ENCODE measurements at places on chromosomes 16 and 17. TPM values are rescaled to one million over a fixed set of nuclear protein-coding genes. Genes with fewer than 3 reads are reported as not detected.

Gene CA4
- 0.31 TPM for polyA plus RNA-seq

Gene CLEC3A
- polyA plus RNA-seq, result not detected

Gene SPAG9
- 20.7 TPM for polyA plus RNA-seq

Gene SEPHS2
- 25.2 TPM for polyA plus RNA-seq

Gene AANAT
- not detected for polyA plus RNA-seq

GRCh38 chr17:16929757-16930520, 42.0 kb downstream of the TNFRSF13B start:
- no peaks in the 10 kb centered on the region for H3K27me3 ChIP-seq
- no peaks in the 10 kb centered on the region for H3K36me3 ChIP-seq
- H3K27ac ChIP-seq, result no peak overlapping the region

- H3K27ac ChIP-seq, result no peak overlapping the region
- DNase-seq, result no peak
- no peaks in the 10 kb centered on the region for H3K36me3 ChIP-seq
- peak overlapping the region; percentile 56 for H3K4me3 ChIP-seq
These were observed 11.1 kb downstream of the GRB2 start for GRCh38 chr17:75394332-75394918.

DNA sequence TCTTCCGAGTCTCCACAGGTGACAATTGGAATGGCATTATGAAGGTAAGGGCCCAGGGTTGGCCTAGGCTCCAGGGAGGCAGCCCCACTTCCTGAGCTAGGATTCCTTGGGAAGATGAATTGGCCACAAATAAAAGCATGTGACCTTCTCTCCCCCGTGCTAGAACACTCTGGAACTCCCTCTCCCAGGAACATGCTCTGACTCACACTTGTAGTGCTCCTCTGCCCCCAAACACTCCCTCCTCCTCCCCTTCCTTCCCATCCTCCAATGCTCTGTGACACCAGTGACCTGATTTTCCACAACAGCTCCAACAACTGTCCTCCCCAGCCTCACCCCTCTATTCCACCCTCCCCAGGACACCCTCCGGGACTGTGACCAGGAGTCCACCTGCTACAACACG, 16.4 kb upstream of the ABCC3 start:
- no peaks in the 10 kb centered on the region for H3K36me3 ChIP-seq
- H3K27ac ChIP-seq, result no peak overlapping the region
- H3K4me3 ChIP-seq, result no peak overlapping the region
- no peaks in the 10 kb centered on the region for H3K27me3 ChIP-seq
- no peak for DNase-seq

DNA sequence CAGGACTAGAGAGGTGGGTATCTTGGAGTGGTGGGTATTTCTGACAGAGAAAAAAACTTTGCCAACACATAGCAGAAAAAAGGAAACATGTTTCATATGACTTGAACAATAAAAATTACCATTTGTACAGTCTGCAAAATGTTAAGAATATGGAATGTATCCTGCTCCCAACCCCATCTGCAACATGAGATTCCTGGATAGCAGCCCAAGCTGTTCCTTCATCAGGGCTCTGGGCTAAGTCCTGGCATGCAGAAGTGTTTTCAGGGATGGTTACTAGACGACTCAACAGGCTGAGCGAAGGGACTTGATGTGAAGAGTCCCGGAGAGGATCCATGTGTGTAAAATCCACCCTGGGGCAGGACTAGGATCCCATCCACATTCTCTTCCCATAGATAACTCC, 121.0 kb upstream of the IRX3 start:
- H3K27me3 ChIP-seq, result no peaks in the 10 kb centered on the region
- no peak overlapping the region for H3K4me3 ChIP-seq
- H3K27ac ChIP-seq, result no peak overlapping the region
- no peak for DNase-seq
- H3K36me3 ChIP-seq, result no peaks in the 10 kb centered on the region
- no peaks in the 10 kb centered on the region for H3K4me1 ChIP-seq

DNA sequence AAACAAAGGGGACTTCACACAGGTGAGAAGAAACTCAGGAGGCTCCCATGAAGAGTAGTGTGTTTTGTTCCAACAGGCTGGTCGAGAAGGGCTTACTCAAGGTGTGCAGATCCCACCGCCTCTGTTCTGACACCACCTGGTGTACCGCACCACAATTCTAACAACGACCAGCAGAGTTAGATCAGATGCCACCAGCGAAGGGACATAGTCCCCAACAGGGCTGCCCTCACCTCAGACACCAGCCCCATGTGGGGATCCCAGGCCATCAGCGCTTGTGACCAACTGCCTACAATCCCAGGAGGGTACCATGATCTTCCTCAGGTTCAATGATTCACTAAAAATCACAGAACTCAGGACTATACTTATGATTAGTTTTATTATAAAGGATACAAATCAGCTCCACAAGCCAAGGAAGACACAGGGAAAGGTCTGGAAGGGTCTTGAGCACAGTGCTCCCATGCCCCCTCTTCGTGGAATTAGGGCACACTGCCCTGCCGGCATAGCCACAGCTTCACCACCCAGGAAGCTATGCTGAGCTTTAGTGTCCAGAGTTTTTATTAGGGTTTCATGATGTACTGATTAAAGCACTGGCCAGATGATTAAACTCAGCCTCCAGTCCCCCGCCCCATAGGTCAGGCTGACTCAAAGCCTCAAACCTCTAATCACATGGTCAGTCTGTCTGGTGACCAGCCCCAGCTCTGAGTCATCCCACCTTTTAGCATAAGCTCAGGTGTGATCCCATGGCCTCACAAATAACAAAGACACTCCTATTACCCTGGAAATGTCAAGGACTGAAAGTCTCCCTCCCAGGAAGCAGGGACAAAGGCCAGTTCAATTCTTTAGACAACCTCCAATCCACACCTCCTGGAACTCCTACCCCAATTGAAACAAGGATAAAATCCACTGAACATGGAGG, 26.0 kb downstream of the TRIM25 start:
- H3K4me3 ChIP-seq, result no peak overlapping the region
- no peaks in the 10 kb centered on the region for H3K27me3 ChIP-seq
- no peaks in the 10 kb centered on the region for H3K4me1 ChIP-seq
- peaks cover 11% of the 10 kb centered on the region for H3K36me3 ChIP-seq

DNA sequence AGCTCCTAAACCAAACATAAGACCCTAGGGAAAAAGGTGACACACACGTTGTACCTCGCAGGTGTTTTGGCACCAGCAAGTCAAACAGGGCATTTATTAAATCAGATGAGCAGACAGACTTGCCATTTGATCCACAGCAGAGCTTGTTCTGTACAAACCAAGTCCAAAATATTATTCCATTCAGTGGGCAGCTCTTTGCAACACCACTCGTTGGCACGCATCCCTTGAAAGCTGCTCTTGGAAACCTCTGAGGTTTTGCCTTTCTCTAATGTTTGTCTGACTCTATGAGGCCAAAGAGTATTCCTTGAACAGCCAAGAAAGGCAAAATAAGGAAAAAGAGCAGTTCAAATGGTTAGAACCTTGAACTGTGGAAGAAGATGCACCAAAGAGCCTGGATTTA, 12.7 kb downstream of the TMEM100 start:
- H3K27me3 ChIP-seq, result no peaks in the 10 kb centered on the region
- H3K27ac ChIP-seq, result peak overlapping the region; percentile 45
- H3K36me3 ChIP-seq, result no peaks in the 10 kb centered on the region
- H3K4me3 ChIP-seq, result no peak overlapping the region

DNA sequence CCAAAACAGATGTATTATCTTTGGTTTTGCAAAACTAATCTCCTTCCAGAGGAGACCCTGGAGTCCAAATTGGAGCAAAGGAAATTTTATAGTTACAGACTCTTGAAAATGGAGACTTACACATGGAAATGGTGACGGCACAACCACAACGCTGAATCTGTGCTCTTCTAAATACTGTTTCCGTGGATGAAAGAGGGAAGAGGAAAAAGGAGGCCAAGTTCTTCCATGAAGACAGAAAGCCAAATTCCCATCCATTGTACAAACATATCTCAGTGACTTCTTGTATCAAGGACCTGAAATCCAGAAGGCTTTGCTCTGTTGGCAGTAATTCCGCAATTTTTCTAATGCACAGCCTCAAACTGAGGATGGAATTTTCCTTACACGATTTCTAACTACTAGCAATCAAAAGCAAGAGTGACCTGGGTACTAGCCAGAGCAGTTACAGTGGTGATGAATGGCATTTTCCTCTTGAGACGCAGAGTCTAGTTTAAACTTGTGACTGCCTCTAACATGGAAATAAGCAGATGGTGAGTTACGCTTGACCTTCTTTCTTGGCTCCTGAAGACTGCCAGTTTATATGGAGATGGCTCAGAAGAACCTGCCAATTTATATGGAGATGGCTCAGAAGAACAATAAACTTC, 38.5 kb downstream of the VPS53 start:
- no peak for DNase-seq
- no peak overlapping the region for H3K27ac ChIP-seq
- no peak overlapping the region for H3K4me3 ChIP-seq
- no peaks in the 10 kb centered on the region for H3K36me3 ChIP-seq
- H3K4me1 ChIP-seq, result no peaks in the 10 kb centered on the region
- no peaks in the 10 kb centered on the region for H3K27me3 ChIP-seq

DNA sequence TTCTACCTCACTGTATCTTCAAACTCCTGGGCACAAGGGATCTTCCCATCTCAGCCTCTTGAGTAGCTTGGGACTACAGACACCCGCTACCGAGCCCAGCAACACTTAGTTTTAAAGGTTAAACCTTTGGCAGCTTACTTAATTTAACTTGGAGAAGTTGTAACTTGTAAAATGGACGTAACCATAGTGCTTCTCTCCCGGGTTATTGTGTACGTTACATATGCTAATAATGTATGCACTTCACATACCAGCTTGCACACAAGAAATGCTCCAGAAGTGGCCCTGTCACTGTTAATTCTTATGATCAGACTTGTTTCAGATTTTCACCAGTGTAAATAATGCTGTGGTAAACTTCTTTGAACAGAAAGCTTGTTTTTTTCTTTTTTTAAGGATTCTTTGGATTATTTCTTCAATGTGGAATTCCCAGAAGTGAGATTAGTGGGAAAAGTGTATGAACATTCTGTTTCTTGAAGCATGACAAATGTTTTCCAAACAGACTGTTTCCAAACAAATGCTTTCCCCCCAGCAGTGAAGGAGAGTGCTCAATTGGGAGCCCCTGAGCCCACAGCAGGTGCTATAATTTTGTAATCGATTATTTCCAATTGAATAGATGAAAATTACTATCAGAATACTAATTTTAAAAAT, 61.5 kb downstream of the EPN2 start:
- H3K4me3 ChIP-seq, result no peak overlapping the region
- no peaks in the 10 kb centered on the region for H3K4me1 ChIP-seq
- no peaks in the 10 kb centered on the region for H3K27me3 ChIP-seq
- no peak overlapping the region for H3K27ac ChIP-seq

- H3K4me3 ChIP-seq, result no peak within 1 kb of the TSS
- H3K27ac ChIP-seq, result no peak within 1 kb of the TSS
- H3K4me1 ChIP-seq, result no peaks in the 10 kb centered on the region
- peak; percentile 86 for DNase-seq
These were observed at the start of gene PRKCB for GRCh38 chr16:23835390-23836077. Gene PRKCB, plus strand, starts transcription at chr16:23835983.

- no peak for DNase-seq
- H3K4me3 ChIP-seq, result no peak overlapping the region
- H3K36me3 ChIP-seq, result peaks cover 1% of the 10 kb centered on the region
- no peak overlapping the region for H3K27ac ChIP-seq
These were observed 147.3 kb upstream of the KCNJ18 start for GRCh38 chr17:21545064-21545463.

DNA sequence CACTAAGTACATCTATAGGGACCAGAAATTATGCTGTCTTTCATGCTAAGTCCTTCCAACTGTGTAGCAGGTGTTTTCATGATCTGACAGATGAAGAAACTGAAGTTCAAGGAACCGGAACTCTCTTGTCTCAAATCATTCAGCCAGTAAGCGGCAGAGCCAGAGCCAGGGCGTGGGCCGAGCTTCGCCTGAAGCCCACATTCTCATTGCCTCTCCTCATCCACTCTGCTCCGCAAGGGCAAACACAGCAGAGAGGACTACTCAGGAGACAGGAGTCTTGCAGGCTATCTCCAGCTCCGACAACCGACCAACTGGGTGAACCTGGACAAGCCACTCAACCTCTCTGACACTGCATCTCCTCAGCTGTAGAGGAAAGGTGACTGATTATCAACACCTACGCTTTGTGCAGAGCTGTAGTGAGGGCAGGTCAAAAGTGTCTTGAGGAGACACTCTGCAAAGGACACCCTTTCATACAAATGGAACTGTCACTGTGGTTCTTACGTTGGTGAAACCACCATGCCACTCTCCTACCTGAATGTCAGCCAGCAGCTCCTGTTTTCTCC, 72.9 kb downstream of the CYTH1 start:
- no peaks in the 10 kb centered on the region for H3K4me1 ChIP-seq
- H3K36me3 ChIP-seq, result peaks cover 4% of the 10 kb centered on the region
- no peak for DNase-seq
- H3K27me3 ChIP-seq, result no peaks in the 10 kb centered on the region
- no peak overlapping the region for H3K27ac ChIP-seq

DNA sequence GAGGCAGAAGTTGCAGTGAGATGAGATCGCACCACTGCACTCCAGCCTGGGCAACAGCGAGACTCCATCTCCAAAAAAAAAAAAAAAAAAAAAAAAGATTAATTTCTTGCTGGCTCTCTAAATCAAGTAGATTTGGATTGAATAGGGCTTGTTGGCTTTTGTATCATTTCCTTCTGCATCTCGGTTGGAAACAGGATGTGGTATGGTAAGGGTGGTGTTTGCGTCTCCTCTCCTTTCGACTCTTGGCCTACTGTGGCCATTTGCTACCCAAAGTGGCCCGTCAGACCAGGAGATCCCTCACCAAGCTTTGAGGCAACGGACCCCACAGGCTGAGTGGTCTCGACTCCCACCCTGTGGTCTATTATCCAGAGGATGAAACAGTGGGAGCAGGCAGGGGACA, 168.0 kb upstream of the IRX3 start:
- no peaks in the 10 kb centered on the region for H3K27me3 ChIP-seq
- no peak overlapping the region for H3K4me3 ChIP-seq
- no peak overlapping the region for H3K27ac ChIP-seq
- no peaks in the 10 kb centered on the region for H3K36me3 ChIP-seq

DNA sequence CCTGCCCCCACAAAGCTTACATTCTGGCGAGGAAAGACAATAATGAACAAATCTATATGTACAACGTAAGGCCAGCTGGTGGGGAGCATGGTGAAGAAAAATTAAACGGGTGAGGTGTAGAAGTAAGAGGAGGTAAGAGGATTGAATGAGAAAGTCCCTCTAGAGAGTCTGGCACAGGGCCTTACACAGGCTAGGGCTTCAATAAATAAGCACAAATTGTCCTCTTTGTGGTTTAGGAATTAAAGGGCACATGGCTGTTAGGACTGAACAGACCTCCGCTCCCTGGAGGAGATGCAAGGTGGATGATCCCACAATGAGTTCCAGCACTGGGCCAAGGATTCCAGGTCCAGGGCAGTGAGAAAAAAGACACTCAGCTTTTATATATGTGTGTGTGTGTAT, 43.1 kb upstream of the HAPSTR1 start:
- DNase-seq, result no peak
- no peaks in the 10 kb centered on the region for H3K4me1 ChIP-seq
- no peak overlapping the region for H3K4me3 ChIP-seq
- H3K36me3 ChIP-seq, result no peaks in the 10 kb centered on the region
- H3K27me3 ChIP-seq, result no peaks in the 10 kb centered on the region

GRCh38 chr17:2040942-2041560, 771 bp upstream of the OVCA2 start:
- H3K4me3 ChIP-seq, result peak overlapping the region; percentile 55
- H3K27me3 ChIP-seq, result no peaks in the 10 kb centered on the region
- no peaks in the 10 kb centered on the region for H3K4me1 ChIP-seq
- peak overlapping the region; percentile 4 for H3K27ac ChIP-seq
